Effector CD8-positive, alpha-beta T cell (primary cell): ENCODE measurements at places on chromosomes 1 and 21.

GRCh38 chr1:34906756-34907155 lies 22.7 kb downstream of the DLGAP3 start:
- no peak for DNase-seq

GRCh38 chr1:91176250-91176649 lies 154.4 kb upstream of the ZNF644 start:
- no peak for DNase-seq

DNA sequence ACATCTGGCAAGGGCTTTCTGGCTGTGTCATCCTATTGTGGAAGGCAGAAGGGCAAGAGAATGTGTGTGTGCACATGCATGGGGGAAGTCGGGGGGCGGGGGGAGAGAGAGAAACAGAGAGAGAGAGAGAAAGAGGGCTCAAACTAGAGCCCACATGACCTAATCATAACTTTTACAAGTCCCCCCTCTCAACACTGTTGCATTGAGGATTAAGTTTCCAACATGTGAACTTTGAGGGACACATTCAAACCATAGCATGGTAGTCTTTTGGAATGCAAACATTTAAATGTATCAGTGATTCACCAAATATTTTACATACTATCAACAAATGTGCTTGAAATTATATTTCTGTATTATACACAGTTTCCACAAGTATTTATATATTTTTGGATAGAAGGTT lies 655.4 kb upstream of the B3GALT2 start:
- DNase-seq, result no peak

GRCh38 chr1:40583980-40584379 lies 52.5 kb downstream of the ZNF684 start:
- DNase-seq, result no peak

DNA sequence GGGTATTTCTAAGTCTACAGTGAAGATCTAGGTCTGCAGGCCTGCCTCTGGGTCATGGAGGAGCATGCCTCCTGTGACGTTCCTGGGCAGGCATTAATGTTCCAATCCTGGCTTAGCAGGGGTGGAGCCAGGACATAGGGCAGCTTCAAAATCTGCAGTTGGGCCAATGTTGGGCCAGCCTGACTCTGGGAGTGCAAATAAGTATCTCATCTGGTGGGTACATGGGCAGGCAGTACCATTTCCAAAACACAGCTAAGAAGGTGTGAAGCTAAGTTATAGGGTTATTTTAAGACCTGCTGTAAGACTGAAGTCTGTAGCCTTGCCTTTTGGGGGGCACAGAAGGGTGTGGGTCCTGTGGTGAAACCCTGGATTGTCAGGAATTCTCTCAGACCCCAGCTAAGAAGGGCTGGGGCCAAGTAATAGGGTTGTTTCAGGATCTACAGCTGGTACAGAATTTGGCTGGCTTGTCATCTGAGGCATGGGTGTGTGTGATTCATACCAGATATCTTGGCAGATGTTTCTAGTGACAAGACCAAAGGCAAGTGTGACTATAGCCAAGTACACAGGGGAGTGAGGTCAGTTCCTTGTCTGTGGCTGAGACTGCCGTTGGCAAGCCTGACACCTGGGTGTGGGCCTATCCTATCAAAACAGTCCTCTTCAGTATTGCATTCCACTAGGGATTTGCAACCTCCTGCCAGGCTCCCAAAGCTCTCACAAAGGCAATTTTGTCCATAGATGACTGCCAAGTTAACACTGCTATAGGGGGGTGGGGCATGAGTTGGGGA lies 468.7 kb upstream of the B3GALT2 start:
- no peak for DNase-seq

- no peak for DNase-seq
These were observed 96.6 kb downstream of the KCNK1 start for GRCh38 chr1:233710507-233710906.

- no peak for DNase-seq
These were observed 24.0 kb downstream of the NGF start for GRCh38 chr1:115314092-115314491.

- no peak for DNase-seq
These were observed 3.2 kb upstream of the DISP3 start for GRCh38 chr1:11475748-11476147.

DNA sequence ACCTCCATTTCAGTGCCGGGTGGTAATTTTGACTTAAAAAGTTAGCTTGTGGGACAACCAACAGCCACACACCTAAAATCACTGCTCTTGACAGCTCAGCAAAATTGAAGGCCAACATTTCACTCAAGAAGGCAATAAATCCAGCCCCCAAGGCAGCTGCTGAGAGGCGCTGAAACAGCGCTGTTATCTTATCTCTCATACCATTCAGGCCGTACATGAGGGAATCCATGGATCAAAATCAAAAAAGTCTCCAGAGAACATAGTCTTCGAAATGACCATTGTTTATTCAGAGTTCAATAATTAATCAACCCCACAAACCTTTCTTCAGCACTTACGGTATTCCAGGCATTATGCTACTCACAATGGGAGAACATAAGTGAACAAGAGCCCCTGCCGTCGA lies 38.5 kb downstream of the ZBTB18 start:
- DNase-seq, result no peak

- DNase-seq, result no peak
These were observed 5.2 kb downstream of the NPPA start for GRCh38 chr1:11842154-11843041.

DNA sequence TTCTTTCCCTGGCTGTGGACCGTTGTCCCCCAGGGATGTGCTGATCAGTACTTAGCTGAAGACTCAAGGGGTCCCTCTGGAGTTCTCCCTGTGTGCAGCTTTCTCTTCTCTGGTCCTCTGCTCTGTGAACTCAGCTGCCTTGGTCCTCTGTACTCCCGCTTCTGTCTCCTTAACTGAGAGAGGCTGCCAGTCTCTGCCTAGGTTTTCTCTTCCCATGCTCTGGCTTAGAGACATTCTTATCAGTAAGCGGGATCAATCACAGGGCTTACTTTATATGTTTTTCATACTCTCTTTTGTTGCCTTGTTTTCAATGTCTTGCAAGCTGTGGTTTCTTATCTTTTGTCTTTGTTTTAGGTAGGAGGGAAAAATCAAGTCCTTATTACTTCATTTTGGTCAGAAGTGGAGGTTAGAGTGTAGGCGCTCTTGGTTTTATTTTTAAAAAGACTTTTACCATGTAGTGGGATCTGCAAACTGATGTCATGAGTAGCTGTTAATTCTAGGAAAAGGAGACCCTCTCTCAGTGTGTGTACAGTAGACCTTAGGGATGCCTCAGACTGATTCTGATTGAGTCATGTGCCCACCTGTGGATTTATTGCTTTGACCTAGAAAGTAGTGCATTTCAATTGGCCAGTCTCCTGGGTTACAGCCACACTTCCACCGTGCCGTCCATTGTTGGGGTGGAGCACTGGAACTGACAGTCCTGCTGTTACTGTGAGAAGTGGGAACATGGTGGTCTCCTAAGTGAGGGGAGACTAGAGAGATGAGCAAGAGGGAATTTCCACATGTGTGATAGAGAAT lies 46.6 kb downstream of the TTC3 start:
- no peak for DNase-seq
